ENCODE measurements at places on chromosomes 13 and 19. TPM values are rescaled to one million over a fixed set of nuclear protein-coding genes. Genes with fewer than 3 reads are reported as not detected.

DNA sequence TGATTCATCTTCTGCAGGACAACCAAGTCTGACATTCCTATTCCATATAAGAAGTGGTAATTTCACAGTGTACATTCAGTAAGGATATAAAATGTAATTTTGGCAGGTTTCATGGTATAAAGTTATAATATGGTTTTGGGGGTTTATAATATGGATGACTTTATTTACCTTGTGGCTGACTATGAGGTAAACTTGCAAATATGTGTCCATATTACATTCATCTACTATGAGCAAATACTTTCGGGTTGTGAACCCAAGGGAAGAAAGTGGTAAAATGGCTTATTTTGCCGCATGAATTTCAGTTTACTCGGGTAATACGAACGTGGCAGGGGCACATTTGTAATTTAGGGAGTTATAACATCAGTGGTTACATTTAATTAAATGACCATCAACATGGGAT is 86.7 kb upstream of the TNFSF11 start:
- no peak for DNase-seq

DNA sequence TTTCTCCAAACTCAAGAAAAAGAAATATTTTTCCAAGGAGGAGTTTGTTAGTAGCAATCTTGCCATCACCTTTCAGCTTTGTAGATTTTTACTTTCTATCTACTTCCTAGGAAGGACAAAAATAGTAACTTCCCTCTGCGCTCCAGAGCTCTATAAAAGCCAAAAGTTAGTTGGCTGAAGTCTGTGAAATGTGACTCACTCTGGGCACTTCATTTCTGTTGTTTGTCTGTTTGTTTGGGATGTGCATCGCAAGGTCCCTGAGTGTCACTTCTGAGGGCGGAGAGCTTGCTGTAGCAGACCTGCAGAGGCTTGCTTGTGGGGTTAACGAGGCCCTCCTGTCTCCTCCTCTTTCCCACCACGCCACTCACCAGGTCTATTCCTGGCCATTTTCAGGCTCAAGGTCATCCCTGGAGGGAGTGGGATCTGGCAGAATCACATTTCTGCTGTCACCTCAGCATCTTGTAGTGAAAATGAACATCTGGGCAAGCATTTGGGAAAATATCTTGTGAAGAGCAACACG is 307.6 kb downstream of the GPC6 start:
- DNase-seq, result no peak

DNA sequence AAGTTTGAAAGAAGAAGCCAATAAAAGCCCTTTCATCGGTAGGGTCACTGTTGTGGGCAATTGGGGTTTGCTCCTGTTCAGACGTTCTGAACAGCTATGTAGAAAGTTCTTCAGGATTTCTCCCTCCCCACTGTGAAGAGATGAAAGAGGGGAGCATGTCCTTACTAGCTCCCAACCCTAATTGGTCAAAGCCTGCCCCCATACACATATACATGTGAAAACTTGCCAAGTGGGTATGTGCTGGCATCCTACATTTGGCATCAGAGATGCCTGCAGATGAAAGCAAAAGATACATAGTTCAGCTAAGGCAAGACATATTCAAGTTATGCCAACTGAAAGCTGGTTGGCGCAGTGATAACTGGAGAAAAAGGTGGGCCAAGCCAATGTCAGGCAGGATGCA is 363.1 kb upstream of the DACH1 start:
- no peak for DNase-seq

DNA sequence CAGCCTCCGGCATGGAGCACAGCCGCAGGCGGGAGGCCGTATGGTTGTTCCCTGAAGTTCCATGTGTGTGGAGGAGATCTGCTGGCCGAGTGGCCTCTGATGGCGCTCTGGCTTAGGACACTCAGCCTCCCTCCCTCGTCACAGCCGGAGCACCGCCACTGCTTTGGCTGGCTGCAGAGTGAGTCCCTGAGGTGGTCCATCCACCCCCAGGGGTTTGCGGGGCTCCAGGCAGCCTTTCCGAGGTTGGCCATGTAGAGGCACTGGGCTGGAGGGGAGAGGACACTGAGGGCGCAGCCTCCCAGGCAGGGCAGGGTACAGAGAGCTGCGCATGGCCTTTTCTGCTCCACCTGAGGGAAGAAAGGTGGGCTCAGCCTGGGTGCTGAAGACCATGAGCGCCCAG is 19.8 kb upstream of the NPAS1 start:
- DNase-seq, result no peak

Gene ZNF8
- 14.7 TPM for total RNA-seq

Gene NLRP11
- not detected for total RNA-seq

Gene AMER2
- 0.09 TPM for total RNA-seq

Gene CTXN1
- total RNA-seq, result 22.8 TPM
